Caki2 (cell line): ENCODE measurements at places on chromosomes 5 and 9.

DNA sequence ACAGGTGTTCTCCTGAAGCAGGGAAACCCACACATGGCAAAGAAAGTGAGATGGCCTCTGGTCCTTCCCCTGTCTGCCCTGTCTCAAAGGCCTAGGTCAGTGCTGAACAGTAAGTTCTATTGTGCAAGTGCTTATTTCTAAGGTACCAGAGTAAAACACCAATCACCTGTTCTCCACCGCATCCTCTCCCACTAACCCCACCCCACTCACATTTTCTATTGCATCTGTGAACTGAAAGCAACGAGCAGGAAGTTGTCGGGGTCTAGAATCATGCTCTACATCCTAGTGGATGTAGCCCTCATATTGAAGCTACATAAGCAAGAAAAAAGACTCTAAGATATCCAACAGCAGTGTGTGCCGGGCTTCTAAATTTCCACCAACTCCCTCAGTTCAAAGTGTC lies 265.9 kb downstream of the ENC1 start:
- DNase-seq = no peak

DNA sequence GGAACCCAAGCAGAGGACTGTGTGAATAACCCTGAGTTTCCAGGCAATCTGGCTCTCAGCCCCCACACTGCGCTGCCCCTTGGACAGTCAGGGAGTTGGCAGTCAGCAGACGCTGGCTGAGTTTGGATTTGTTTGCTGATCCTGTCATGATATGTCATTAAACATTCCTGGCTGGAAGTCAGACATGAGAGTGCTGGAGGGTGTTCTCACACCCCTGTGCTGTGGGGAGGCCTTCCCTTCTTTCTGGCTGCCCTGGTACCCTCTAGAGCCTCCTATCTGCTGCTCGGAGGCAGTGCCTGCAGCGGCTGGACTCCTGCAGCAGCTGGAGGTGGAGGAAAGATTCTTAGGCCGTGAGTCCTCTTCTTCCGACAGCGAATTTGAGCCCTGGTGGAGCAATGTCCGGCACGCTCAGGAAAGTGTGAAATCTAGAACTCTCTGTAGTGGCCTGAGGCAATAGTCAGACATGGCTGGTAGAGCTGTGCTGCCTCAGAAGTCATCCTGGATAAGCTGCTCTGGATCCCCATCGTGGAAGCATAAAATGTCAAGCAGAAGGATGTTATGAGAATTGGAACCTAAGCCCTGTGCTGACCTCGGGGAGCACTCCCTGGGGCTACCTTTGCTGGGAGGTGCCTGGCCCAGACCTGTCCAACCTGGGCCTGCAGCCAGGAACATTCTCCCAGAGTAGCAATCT lies 72.0 kb downstream of the PDE8B start:
- no peak for DNase-seq

- DNase-seq = peak; percentile 62
These were observed 246.5 kb downstream of the SYK start for GRCh38 chr9:91047993-91048607.

- DNase-seq = peak; percentile 83
These were observed 182.5 kb downstream of the NTRK2 start for GRCh38 chr9:84851935-84852585.

DNA sequence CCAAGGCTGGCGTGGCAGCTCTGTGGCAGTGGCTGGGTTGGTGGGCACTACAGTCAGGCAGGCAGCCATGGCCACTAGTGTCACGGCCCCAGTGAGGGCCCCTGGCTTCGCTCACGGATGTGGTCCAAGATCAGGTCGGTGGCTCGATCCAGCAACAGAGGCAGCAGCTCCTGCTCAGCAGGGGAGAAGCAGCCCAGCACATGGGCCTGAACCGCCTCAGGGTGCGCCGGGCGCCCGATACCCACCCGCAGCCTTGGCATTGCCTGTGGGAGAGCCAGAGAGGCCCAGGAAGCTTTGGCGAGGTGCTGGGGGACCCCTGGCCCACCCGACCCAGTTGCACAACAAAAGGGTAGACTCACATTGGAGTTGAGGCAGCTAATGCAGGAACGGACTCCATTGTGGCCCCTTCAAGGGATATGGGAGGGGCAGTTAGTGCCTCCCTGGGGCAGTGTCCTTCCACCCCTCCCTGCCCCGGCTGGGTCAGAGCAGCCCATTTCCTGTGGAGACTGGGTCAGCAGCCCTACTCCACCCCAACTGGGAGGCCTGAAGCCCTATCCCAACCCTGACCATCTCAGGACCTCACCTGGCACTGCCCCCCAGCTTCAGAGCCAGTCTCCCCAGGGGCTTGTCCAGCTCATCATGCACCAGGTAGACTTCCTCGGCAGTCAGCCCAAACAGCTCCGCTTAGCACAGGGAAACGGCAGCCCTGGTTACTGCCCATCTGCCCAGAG lies 1.3 kb downstream of the PTRH1 start:
- no peak for DNase-seq

- DNase-seq = no peak
These were observed 34.0 kb downstream of the RXRA start for GRCh38 chr9:134360180-134360759.

DNA sequence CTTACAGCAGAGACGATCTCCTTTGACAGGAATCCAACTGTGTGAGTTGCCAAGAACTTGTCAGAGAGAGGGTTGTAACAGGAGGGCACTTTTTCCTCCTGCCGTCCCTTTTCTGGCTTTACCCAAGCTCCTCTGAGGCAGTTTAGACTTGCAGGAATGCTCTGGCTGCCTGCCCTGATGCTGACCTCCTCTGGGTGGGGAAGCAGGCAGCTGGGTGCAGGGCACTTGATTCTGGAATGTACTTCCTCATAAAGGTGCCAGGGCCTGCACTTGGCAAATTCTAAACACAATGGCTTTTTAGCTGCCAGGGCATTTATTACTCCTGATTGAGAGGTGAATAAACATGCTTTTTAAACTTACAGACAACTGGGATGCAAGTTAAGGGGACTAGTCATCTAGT lies 190.4 kb downstream of the EPB41L4A start:
- DNase-seq = peak; percentile 64

- no peak for DNase-seq
These were observed 79.1 kb downstream of the MROH2B start for GRCh38 chr5:40991981-40992559.

- DNase-seq = no peak
These were observed 58.6 kb upstream of the TNFSF15 start for GRCh38 chr9:114864471-114864870.

DNA sequence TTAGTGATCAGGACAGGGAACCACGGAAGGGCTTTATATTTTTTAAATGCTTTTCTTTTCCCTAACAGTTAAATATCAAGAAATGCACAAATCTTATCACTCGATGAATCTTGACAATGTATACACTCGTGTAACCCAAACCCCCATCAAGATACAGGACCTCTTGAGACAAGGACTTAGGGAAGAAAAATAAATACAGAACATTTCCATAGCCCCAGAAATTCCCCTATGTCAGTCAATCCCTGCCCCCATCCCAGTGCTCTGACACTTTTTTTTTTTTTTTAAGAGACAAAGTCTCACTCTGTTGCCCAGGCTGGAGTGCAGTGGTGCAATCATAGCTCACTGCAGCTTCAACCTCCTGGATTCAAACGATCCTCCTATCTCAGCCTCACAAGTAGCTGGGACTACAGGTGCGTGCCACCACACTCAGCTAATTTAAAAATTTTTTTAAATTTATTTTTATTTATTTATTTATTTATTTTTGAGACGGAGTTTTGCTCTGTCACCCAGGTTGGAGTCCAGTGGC lies 2.7 kb downstream of the SPINK4 start:
- DNase-seq = no peak

DNA sequence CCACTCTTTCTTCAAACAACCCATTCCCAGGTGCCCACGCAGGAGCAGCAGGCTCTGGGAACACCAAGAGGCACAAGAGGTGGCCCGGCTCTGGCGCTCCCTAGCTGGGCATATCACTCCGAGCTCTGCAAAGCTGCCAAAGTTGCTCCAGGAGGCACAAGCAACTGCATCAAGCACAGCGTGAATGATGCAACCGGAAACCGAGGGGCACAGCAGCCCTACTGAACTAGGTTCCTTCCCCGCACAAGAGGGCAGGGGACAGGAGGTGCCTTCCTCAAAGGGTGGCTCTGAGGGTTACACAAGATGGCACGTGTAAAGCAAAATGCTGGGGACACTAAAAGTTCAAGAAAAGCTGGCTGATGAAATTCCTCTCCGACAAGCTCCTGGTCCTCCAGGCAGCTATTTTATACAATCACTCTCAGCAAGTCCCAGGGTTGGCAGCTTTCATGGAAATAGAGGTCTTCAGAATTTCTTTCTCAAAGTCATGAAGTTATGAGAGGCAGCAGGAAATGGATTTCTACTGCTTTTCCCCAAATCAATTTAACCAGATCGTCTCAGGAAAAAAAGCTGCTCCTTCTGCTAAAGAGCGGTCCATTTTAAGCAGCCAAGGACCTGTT lies 22.9 kb downstream of the PSMB7 start:
- no peak for DNase-seq

DNA sequence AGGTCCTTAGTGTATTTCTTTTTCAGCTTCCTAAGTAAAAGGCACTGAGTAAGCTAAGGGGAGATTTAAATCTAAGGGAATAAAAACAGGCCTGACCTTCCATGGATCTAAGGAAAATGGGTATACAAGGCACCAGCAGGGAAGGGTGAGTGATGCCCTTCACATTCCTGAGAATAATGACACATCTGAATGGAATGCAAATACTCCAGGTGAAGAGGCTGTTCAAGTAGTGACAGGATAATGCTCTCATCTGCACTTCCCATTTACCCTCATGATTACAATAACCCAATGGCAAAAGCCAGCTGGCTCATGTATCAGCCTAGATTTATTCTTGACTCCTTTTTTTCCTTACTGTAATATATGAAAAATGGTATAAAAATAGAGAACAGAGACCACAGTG lies 216.2 kb upstream of the ACTBL2 start:
- peak; percentile 67 for DNase-seq

- no peak for DNase-seq
These were observed 100.2 kb upstream of the DMAC1 start for GRCh38 chr9:7899753-7900152.

DNA sequence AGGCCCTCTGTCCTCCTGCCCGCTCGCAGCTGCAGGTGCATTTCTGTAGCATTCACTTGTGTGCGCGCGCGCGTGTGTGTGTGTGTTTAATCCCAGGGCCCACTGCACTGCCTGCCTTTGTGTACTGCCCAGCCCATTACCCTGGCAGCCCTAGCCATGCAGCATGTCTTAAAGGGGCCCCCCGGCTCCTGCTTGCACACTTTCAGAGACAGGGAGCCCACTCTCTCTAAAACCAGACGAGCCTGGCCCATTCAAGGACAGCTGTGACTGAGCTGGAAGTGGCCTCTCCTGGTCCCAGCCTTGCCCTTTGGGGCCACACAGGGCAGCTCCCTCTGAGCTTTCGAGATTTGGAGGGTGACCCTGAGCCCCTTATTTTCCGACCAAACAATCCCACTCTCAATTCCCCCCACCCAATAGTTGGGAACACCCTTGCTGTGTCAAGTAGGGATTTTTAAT lies 98.9 kb downstream of the DAB2IP start:
- no peak for DNase-seq

GRCh38 chr5:148848393-148849031 lies 22.1 kb downstream of the ADRB2 start:
- DNase-seq = no peak

GRCh38 chr9:26950521-26950920 lies 3.5 kb upstream of the PLAA start:
- peak; percentile 37 for DNase-seq

DNA sequence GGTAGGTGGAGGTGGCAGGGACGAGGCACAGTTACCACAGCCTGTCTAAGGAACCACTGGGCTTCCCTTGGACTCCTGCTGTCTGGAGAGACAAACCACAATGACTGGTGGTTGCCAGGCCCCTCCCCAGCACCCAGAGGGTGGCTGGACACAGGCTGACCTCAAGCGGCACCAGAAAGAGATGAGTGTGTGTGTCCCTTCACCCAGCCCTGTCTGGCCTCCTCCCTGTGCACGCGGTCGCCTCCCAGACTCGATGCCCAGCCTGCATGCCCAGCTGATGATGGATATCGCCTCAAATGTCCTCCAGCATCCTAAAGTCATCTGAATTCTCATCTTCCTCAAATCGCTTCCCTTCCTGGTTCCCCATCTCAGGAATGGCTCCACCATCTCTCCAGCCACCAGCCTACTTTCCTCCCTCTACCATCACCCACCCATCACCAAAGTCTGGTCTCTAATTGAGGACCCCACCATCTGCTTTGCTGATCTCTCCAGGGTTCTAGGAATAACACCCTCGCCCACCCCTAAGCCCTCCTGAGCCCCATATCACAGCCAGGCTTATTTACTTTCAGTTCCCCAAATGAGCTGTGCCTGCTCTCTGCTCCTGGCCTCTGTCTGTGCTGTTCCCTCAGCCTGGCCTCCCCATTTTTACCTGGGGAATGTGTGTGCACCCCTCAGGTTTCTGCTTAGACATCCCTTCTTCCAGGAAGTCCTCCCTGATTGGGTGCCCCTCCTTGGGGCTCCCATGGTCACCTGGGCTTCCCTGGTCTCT lies 52.5 kb upstream of the GGTA1 start:
- no peak for DNase-seq

- no peak for DNase-seq
These were observed 69.8 kb upstream of the EGFLAM start for GRCh38 chr5:38188591-38188990.

- DNase-seq = no peak
These were observed 89.6 kb downstream of the PRDM6 start for GRCh38 chr5:123178683-123179082.

DNA sequence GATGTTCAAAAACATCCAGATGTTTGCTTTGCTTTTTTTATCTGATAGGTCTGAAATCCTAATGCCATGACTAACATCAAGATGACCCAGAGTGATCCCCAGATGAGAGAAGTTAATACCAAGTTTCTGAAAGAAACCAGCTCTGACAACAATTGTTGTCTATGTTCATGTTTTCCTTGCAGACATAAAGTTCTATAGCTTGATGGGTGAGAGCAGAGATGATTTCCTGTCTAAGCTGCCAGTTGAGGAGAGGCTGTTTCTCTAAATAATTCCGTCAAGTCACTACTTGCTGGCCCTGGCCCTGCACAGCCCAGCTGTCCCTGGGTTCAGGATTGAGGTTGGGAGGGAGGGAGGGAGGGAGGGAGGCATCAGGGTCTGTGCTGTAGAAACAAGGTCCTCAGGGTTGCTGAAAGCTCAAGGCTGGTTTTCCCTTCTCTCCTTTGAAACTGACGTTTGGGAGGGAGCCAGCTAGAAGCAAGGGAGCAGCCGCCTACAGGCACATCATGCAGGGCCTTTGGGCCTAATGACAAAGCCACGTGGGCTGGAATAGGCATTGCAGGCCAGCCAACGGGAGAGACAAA lies 3.9 kb downstream of the SPARC start:
- no peak for DNase-seq

GRCh38 chr5:140246378-140247122 lies 56.4 kb downstream of the PFDN1 start:
- no peak for DNase-seq

- DNase-seq = no peak
These were observed 67.7 kb upstream of the FCN1 start for GRCh38 chr9:134985451-134985850.

GRCh38 chr9:21506626-21507482 lies 24.7 kb upstream of the IFNE start:
- DNase-seq = peak; percentile 54

- no peak for DNase-seq
These were observed 40.8 kb upstream of the GARNL3 start for GRCh38 chr9:127223810-127224177.

- no peak for DNase-seq
These were observed 24.0 kb upstream of the SLC9A3 start for GRCh38 chr5:548256-548655.

- no peak for DNase-seq
These were observed 171.8 kb upstream of the PANK3 start for GRCh38 chr5:168750926-168751325.
